ENCODE measurements at places on chromosomes 16 and 17. TPM values are rescaled to one million over a fixed set of nuclear protein-coding genes. Genes with fewer than 3 reads are reported as not detected.

The MPO gene
- total RNA-seq, result 0.47 TPM

The CX3CL1 gene
- total RNA-seq, result 46.4 TPM

The FSCN2 gene
- total RNA-seq, result 3.8 TPM

The GSPT1 gene
- 99.0 TPM for total RNA-seq

The HASPIN gene
- 0.38 TPM for total RNA-seq

The SMTNL2 gene
- total RNA-seq, result 25.6 TPM

The ACAP1 gene
- 26.0 TPM for total RNA-seq

Data from kidney (tissue), 22 donors.